ENCODE measurements at places on chromosomes 6 and 20.

GRCh38 chr6:154648888-154649205 is 84.4 kb upstream of the SCAF8 start:
- H3K4me3 ChIP-seq: no peak overlapping the region
- no peaks in the 10 kb centered on the region for H3K36me3 ChIP-seq
- H3K4me1 ChIP-seq: peaks cover 5% of the 10 kb centered on the region
- no peak overlapping the region for H3K27ac ChIP-seq
- H3K27me3 ChIP-seq: no peaks in the 10 kb centered on the region

DNA sequence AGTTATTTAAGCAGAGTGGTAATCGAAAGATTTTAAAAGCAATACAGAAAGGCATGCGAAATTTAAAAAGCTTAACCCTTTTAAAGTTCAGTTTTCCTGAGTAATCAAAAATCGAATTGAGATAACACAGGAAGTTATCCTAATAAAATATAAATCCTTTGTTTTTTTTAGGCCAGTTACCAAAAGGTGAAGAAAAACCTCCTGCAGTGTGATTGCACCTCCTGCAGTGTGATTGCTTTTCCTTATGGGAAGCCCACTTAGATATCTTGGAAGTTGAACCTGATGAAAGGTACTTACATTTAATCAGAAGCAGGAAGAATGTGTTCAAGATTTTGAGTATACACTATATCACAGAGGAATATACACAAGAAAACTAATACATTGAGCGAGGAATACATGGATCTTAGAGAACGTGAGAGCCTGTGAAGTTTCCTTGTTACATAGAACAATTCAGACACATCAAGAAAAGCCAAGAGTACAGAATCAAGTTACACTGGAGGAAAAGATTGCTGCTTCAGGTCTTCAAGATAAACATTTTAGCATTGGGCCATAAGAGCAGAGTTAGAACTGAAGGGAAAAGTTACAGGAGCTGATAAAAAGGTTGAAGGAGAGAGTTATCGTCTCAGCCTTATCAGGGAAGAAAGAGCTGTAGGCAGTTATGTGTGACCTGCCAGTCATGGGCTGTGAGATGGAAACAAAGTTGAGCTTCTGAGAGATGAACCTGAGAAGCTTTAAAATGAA is 7.7 kb upstream of the TMEM181 start:
- no peaks in the 10 kb centered on the region for H3K4me1 ChIP-seq
- no peaks in the 10 kb centered on the region for H3K27me3 ChIP-seq
- H3K4me3 ChIP-seq: no peak overlapping the region
- no peak for DNase-seq
- H3K36me3 ChIP-seq: no peaks in the 10 kb centered on the region

- H3K36me3 ChIP-seq: no peaks in the 10 kb centered on the region
- H3K27ac ChIP-seq: no peak overlapping the region
- H3K27me3 ChIP-seq: no peaks in the 10 kb centered on the region
- no peak for DNase-seq
Observed at GRCh38 chr6:37889051-37889450, 69.5 kb downstream of the ZFAND3 start.

GRCh38 chr6:132401618-132402285 is 477 bp upstream of the MOXD1 start:
- H3K4me1 ChIP-seq: peaks cover 43% of the 10 kb centered on the region
- H3K27ac ChIP-seq: no peak overlapping the region
- no peaks in the 10 kb centered on the region for H3K36me3 ChIP-seq
- H3K4me3 ChIP-seq: peak overlapping the region; percentile 84
- no peaks in the 10 kb centered on the region for H3K27me3 ChIP-seq

Measured in PC-3 (cell line).